Mesenchymal stem cell (in vitro differentiated cells and primary cell): ENCODE measurements at places on chromosomes 2 and 18.

GRCh38 chr18:12520442-12520992 is 112.8 kb downstream of the PRELID3A start:
- H3K27ac ChIP-seq: no peak overlapping the region
- H3K36me3 ChIP-seq: no peaks in the 10 kb centered on the region
- H3K27me3 ChIP-seq: no peaks in the 10 kb centered on the region
- no peak overlapping the region for H3K4me3 ChIP-seq
- peaks cover 6% of the 10 kb centered on the region for H3K4me1 ChIP-seq

- H3K4me3 ChIP-seq: no peak overlapping the region
- no peak overlapping the region for H3K27ac ChIP-seq
- peak; percentile 92 for DNase-seq
- no peaks in the 10 kb centered on the region for H3K27me3 ChIP-seq
Measured at GRCh38 chr18:62979176-62979575, 263.8 kb downstream of the PHLPP1 start.

DNA sequence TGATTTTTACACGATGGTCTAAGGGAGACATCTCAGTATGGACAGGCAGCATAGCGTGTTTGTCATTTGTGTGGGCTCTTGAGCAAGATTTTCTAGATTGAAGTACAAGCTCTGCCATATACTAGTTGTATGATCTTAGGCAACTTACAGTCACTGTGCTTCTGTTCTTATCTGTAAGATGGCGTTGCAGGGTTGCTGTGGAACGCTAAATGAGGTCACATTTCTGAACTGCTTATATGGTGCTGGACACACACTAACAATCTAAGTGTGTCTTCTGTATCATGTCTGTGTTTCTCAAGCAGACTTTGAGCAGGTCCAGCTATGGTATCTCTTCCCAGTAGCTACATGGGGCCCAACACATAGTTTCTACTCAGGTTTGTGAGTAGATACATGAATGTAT is 29.2 kb downstream of the PARD3B start:
- H3K4me3 ChIP-seq: no peak overlapping the region
- no peaks in the 10 kb centered on the region for H3K27me3 ChIP-seq
- no peak overlapping the region for H3K27ac ChIP-seq
- DNase-seq: peak; percentile 15

DNA sequence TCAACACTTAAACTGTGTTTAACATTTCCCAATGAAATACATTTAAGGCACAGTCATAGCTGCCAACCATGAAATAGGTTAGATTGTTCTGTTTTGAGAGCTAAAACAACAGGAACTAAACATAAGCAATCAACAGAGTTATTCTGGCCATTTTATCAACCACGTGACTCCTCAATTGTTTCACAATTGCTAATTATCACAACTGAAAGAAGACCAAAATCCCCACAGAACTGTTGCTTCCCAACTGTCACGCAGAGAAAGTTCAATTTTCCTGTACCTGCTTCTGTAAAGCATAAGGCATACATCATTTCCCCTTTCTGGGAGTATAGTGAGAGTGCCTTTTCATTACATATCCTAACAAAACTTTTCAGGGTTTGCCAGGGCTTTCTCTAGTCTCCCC is 248.6 kb downstream of the EPHA4 start:
- no peak overlapping the region for H3K4me3 ChIP-seq
- no peak overlapping the region for H3K27ac ChIP-seq
- no peaks in the 10 kb centered on the region for H3K27me3 ChIP-seq
- DNase-seq: no peak
- no peaks in the 10 kb centered on the region for H3K36me3 ChIP-seq
- no peaks in the 10 kb centered on the region for H3K4me1 ChIP-seq

DNA sequence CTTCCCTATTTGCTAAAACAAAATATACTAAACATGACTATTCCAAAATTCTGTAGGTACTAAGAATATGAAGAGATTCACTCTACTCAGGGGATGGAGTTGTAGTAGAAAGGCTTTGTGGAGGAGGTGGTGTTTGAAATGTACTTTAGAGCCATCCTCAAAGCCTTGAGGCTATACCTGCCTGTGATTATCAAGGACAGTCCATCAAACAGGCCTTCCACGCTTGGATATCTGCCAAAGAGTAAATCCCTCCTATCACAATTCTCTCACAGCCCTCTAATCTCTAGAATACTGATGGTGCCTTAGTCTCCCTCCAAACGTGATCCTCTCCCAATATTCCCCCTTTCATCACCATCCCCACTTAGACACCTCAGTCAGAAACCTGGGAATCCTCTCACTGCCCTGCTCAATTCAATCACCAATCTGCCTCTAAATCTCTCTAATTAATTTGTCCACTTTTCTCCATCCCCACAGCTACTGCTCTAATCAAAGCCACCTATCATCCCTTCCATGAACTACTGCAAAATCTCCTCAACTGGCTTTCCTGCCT is 13.1 kb downstream of the SOS1 start:
- H3K27me3 ChIP-seq: no peaks in the 10 kb centered on the region
- no peak overlapping the region for H3K4me3 ChIP-seq
- no peaks in the 10 kb centered on the region for H3K4me1 ChIP-seq
- DNase-seq: no peak
- H3K36me3 ChIP-seq: peaks cover 6% of the 10 kb centered on the region
- H3K27ac ChIP-seq: no peak overlapping the region

- no peak for DNase-seq
- no peaks in the 10 kb centered on the region for H3K36me3 ChIP-seq
- H3K4me1 ChIP-seq: no peaks in the 10 kb centered on the region
- no peak overlapping the region for H3K4me3 ChIP-seq
Measured at GRCh38 chr18:74531043-74531442, 3.3 kb upstream of the CNDP1 start.

GRCh38 chr18:3973191-3973850 is 481.8 kb downstream of the DLGAP1 start:
- no peaks in the 10 kb centered on the region for H3K27me3 ChIP-seq
- peaks cover 1% of the 10 kb centered on the region for H3K4me1 ChIP-seq

DNA sequence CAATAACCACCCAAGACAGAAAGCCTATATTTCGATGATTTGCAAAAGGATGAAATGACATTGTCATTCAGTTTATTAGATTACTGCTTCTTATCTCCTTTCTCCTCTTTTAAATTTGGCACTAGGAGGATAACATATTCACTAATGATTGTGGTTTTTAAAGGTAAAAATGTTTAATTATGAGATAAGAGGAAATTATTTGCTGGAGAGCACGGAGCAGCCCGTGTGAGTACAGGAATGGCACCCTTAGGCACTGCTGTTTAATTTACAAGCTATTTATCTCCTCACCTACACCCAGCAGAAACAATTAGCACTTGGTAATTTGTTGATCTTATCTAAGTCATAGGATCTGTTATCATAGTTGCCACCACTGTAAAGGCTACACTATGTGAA is 87.4 kb upstream of the SP3 start:
- H3K27ac ChIP-seq: no peak overlapping the region
- H3K4me1 ChIP-seq: peaks cover 21% of the 10 kb centered on the region
- no peak overlapping the region for H3K4me3 ChIP-seq

DNA sequence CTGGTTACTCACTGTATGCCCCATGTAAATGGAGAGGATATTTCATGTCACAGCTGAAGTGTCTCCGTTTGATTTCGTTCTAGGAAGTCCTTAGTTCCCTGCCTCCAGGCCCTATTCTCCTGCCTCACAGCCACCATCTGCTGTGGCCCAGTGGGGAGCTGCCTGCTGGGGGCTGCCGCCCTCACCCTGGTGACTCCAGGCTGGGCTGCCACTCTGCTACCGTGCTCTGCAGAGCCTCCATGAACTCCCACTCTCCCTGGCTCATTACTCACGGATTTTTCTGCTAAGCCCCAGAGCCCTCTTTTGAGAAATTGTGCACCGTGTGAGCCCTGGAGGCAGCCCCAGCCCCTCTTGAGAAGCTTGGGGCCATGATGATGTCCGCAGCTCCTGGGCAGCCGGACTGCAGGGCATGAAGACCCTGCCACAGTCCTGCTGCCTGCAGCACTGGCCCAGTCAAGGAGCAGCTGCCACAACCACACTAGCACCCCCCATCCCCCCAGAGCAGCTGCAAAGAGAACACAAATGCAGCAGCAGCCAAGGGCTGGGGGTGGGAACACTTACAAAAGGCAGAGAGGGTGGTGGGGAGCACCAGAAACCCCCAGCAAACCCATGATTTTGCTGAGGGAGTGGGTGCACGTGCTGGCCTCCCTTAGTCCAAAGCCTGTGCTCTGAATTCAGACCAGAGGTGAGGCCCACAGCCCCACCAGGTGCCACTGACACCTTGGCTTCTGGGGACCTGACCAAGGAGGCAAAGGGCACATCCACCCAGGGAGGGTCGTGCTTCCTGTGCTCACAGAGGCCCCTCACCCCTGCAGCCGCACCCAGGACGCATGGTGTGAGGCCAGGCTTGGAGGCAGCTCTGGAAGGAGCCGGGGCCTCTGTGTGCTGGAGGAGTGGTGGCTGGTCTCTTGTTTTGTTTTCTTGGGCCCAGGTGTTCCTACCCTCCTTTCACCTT is 270.2 kb upstream of the RAB6C start:
- H3K36me3 ChIP-seq: no peaks in the 10 kb centered on the region
- H3K4me1 ChIP-seq: no peaks in the 10 kb centered on the region
- no peak overlapping the region for H3K4me3 ChIP-seq

- no peak overlapping the region for H3K27ac ChIP-seq
- H3K36me3 ChIP-seq: no peaks in the 10 kb centered on the region
- H3K4me1 ChIP-seq: peaks cover 4% of the 10 kb centered on the region
- no peak for DNase-seq
Measured at GRCh38 chr18:73888565-73888964, 259.1 kb downstream of the FBXO15 start.

DNA sequence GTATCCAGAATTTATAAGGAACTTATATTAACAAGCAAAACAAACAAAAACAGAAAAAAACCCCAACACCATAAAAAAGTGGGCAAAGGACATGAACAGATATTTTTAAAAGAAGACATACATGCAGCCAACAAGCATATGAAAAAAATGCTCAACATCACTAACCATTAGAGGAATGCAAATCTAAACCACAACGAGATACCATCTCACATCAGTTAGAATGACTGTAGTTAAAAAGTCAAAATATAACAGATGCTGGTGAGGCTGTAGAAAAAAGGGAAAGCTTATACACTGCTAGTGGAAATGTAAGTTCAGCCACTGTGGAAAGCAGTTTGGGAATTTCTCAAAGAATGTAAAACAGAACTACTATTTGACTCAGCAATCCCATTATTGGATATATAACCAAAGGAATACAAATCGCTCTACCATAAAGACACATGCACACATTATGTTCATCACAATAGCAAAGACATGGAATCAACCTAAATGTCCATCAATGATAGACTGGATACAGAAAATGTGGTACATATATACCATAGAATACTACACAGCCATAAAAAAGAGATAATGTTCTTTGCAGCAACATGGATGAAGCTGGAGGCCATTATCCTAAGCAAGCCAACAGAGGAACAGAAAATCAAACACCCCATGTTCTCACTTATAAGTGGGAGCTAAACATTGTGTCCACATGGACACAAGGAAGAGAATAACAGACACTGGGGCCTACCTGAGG is 25.3 kb downstream of the PREPL start:
- H3K4me3 ChIP-seq: no peak overlapping the region
- peak; percentile 14 for DNase-seq
- no peak overlapping the region for H3K27ac ChIP-seq
- H3K4me1 ChIP-seq: no peaks in the 10 kb centered on the region
